ENCODE measurements at places on chromosomes 4 and X.

DNA sequence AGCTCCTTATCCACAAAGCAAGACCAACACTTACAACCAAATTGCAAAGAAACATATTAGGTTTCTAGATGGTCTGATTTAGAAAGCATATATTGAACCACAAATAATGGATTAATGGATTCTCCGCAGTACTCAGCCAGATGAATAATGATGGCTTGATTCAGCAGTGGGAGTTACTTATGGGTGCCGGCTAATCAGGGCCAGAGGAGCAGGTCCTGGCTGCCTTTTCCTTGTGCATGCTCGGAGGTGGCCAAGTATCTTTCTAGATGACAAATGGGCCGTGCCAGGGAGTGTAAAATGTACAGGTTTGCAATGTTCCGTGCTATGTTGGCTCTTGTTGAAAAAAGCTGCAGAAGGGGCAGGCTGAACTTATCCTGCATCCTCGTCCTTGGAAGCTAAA is 70.2 kb downstream of the VCX3A start:
- DNase-seq = no peak

GRCh38 chrX:44898411-44899221 is 25.6 kb downstream of the KDM6A start:
- DNase-seq = no peak

DNA sequence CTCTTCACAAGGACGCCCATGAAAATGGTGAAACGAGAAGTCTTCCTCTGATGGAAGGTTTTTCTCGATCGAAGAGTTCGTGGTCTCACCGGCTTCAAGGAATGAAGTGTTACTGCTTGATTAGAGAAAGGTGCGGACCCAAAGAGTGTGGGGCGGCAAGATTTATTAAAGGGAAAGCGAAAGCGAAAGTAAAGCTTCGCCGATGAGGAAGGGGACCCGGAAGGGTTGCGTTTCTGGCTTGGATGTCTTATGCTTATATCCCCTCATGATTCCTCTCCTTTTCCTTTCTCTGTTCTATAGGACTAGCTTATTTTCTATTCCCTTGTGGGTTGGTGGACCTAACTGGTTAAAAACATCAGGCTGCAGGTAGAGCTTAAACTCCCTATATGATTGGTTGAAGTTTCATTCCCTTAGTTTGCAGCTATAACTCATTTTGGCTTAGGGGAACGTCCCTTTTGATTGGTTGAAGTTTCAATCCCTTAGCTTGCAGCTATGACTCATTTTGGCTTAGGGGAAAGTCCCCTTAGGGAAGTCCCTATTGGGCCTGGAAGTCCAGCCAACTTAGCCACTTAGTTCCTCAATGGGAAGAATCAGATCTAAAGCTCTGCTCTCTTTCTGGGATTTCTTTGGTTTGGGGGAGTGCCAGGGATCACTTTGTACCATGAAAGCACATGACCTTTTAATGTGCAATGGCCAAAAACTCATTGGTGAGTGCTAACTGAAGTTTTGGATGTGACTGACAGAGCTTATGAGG is 1025.0 kb upstream of the PCDH10 start:
- peak; percentile 13 for DNase-seq

GRCh38 chr4:15423285-15423711 is 4.5 kb upstream of the C1QTNF7 start:
- no peak for DNase-seq

GRCh38 chrX:42603016-42603415 is 174.9 kb downstream of the PPP1R2C start:
- DNase-seq = no peak
